ENCODE measurements at places on chromosomes 11 and 22.

- no peak for DNase-seq
These were observed 4.8 kb upstream of the CHRM1 start for GRCh38 chr11:62925745-62926679.

- no peak for DNase-seq
These were observed 114.9 kb downstream of the ETS1 start for GRCh38 chr11:128472128-128473089.

- no peak for DNase-seq
These were observed 27.4 kb upstream of the LINC01488 start for GRCh38 chr11:69454018-69454417.

DNA sequence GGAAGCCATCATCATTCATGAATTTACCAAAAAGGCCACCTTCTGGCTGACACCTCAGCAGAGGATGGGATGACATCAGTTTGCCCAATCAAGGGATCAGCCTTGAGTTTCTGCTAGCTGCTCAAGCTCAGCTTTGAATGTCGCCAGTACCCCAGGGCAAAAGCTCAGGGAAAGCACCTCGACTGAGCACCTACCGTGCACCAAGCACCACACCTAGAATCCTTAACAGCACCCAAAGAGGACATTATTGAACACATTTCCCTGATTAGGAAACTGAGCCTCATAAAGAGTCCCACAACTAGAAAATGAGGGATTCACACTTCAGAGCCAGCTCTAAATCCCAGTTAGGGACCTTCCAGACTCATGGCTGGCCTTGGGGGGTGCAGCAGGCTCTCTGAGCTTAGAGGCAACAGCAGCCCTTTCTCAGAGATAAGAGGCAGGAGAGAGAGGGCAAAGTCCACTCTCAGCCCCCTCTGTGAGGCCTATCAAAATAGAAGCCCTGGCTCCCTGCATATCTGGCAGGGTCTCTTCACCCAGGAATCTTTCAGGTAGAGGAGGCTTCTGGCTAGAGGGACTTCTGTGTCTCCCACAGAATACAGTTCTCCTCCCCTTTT is 13.4 kb upstream of the DAGLA start:
- no peak for DNase-seq

DNA sequence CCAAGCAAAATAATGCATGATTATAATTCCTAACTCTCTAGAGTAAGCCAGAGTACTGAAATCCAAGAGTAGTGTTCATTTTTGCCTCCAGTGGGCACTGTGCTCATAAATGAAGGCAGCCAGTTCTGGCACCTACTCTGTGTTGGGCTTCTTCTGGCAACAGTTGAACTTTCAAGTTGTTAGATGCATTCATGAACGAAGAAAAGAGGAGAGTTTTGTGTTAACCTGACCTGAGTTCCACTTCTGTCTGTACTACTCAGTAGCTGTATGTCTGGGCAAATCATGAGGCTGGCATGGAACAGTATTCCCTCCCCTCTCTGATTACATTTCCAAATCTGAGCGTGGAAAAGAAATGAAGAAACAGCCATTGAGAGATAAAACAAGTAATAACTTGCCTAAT is 20.3 kb upstream of the TENM4 start:
- DNase-seq: peak; percentile 69

DNA sequence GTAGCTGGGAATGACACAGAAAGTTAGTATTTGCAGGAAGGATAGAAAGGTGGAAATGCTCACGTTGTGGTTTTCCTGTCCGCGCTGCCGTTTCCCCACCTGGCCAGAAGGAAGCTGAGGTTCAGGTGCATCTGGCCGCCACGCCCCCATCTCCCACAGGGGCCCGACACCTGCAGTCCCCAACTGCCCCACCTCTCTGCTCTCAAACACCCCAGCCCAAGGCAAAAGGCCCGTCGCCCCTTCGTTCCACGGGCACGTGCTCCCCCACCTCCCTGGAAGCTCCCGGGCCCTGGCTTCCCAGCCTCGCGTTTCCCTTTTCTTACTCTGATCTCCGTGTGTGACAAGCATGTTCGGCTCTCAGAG is 985.1 kb downstream of the BRD1 start:
- DNase-seq: no peak

DNA sequence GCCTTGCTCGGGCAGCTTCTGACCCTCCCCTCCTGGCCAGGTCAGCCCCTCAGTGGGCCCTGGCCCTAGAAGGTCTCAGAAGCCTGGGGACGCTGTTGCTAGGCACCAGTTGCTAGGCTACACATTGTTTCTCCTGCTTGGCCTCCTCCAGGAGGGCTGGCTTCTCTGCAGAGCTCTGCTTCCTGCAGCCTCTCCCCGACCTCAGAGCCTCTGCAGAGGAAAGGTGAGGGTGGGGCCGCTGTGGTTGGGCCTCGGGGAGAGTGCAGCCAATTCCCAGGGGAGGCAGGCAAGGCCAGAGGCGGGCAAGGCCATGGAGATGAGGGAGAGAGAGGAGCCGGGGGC is 27.6 kb upstream of the LRRC10B start:
- DNase-seq: no peak

DNA sequence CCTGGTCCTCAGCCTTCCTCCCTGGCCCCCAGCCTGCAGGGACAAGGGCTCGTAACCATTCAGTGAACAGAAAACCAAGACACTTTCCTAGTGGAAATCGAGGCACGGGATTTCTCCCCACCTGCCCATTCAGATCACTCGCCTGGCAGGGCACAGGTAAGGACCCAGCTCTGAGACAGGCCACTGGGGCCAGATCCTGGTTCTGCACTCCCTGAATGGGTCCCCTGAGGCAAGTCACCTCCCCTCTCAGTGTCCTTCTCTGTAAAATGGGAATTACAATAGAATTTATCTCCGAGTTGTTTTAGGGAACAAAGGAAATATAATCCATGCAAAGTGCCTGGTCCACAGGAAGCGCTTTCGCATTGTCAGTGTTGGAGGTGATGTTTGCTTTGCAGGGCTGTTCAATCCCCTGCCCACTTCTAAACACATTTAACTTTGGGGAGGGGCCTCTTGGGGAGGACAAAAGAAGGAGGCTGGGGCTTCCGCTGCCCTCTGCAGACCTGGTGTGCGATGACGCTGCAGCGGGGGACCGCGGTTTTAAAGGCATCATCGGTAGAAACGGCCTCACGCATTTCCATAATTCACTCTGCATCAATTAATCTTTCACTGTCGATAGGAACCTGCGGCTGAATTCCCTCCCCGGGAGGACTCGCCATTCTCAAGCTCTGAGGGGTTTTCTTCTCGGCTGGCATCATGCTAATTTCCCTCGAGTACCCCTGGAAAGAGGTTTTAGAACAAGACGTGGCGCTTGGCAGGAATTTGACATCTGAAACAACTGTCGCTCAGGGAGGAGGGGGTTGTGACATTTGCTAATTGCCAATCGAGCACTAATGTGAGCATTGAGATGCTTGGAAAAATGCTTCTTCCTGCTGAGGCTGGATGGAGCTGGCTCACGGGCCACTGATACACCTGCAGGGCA is 70.4 kb upstream of the FGF3 start:
- DNase-seq: no peak

DNA sequence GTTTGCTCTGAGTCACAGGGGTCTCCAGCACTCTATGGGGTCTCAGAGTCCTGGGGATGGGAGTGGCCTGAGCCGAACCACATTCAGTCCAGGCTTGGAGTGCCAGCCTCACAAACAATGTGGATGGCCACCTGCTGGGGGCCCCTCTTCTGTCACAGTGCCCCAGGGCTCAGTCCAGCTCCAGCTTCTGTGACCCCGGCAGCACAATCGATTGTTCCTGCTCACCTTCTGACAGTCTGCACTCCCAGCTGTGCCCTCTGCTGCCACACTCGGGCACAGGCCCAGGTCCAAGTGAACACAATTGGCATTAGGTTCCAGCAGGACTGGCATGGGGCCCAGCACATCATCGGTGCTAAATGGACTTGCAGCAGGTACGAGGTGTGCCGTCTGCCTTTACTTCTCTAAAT is 84.8 kb downstream of the TP53I11 start:
- DNase-seq: no peak

- no peak for DNase-seq
These were observed 322.1 kb upstream of the MPPED2 start for GRCh38 chr11:30908272-30908671.

- DNase-seq: peak; percentile 62
These were observed 44.7 kb downstream of the CADM1 start for GRCh38 chr11:115459563-115459962.

DNA sequence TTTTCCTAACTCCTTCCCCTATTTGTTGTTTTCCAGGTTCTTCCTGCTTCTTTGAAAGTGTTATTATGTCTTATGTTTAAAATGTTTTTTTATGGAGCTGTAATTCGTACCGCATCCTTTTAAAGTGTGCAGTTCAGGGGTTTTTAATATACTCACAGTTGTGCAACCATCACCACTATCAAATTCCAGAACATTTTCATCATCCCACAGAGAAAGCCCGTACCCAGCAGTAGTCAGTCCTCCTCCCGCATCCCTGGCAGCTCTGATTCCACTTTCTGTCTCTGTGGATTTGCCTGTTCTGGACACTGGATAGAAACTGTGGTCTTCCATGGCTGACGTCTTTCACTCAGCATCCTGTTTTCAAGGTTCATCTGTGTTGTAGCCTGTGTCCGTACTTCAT is 73.7 kb downstream of the JAM3 start:
- DNase-seq: peak; percentile 41

DNA sequence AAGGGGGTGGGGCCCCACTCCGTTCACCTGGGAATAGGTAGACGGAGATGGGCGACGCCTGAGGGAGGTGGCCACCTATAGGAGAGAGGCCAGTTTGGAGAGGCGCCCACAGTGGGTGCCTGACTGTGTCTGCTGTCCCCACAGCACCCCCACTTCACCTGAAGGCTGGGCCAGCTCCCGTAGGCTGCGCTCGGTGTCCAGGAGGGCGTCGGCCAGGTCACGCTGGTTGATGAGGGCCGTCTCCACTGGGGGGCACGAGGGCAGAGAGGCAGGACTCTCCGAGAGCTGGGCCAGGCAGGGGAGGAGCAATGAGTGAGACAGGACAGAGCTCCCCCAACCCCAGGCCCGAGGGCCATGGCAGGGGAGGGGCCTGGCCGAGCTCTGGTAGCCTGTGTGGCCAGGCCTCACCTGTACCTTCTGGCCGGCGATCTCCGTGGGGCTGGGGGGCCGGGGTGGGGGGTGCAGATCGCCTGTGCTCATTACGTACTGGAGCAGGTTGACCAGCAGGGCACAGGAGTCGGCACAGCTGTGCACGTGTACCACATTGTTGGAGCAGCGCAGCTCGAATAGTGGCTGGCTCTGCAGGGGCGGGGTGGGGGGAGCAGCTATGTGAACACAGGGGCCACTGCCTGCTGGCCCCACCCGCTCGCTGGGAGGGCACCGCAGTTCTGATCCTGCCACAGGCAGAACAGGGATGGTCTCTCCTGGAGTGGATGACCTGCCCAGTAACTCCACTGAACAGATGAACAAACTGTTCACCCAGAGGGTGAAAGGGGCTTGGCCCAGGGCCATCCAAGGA is 14.7 kb downstream of the ATG2A start:
- DNase-seq: no peak

- no peak for DNase-seq
These were observed 95.2 kb upstream of the ANO1 start for GRCh38 chr11:69982690-69983570.

DNA sequence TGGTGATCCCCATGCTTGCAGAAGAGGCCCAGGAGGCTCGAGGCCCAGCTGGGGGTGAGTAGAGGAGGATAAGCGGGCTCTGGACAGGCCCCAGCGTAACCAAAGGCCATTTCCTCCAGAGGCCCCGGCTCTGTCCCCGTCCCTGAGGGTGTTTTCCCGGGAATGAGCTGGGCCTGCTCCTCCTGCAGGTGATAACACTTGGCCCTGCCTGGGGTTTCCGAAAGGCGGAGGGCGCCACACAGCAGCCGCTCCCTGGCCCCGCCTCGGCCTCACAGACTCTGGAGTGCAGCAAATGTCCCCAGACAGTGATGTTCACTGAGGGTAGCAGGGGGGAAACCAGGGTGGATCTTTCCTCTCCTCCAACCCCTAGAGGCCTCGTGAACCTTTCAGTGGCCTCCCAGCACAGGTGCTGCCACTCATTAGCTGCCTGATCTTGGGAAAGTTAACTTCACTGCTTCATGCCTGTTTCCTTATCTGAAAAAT is 10.5 kb upstream of the MGAT3 start:
- DNase-seq: no peak

DNA sequence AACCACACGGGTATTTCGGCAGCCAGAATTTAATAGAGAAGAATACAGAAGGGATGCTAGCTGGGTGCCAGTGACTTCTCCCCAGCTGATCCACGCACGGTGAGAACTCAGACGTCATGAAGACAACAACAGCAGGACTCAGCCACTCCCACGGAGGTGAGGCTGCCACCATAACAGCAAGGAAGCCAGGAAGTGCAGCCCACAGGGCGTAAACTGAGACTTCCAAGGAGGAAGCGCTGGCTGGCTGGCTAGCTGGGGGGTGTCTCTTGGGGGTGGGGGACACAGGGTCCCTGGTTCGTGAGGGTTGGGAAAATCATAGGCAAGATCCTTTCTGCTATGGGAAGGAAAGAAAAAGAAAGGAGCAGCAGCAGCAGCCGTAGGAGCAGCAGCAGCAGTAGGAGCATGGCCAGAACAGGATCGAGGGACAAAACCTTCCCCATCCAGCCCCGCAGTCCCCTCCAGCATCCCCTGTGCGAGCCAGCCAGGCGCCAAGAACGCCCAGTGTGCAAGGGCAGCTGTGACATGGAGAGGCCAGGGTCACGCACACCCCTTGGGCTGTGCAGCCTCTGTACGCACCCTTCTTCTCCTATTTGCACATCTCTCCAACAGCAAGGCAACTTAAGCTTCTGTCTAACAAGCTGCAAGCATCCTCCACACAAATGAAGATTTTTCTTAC is 49.6 kb upstream of the SHANK2 start:
- DNase-seq: no peak

- peak; percentile 31 for DNase-seq
These were observed 3.3 kb upstream of the BCL9L start for GRCh38 chr11:118928870-118929500.

DNA sequence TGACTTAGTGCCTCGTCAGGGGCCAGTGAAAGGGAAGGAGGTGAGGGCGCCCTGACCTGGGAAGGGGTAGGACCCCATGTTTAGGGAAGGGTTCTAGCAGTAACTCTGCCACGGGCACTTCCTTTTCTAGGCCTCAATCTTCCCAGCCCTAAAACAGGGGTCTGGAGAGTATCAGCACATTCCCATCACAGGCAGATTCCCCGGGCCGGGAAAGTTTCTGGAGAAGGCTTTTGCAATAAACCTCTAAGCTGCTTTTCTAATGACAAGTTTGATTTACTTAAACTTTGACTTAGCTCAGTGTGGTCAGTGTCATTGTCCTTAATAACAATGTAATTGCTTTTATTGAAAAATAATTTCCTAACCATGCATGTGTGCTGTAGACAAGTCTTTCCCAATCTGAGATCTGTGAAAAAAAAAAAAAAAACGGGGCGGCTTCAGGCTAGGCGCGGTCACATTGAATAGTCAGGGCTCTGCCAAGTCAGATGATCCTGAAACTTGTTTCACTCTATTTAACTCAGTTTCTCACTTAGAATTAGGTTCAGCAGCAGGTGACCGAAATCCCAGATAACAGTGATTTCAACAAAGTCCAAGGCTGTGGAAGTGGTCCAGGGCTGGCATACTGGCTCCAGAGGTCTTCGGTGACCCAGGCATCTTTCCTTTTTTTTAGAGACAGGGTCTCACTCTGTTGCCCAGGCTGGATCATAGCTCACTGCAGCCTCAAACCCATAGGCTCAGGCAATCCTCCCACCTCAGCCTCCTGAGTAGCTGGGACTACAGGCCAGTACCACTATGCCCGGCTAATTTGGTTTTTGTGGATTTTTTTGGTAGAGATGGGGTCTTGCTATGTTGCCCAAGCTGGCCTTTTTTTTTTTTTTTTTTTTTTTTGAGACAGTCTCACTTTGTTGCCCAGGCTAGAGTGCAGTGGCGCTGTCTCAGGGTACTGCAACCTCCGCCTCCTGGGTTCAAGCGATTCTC is 19.5 kb upstream of the TAB1 start:
- DNase-seq: no peak

Data from AG10803 (cell line).